ENCODE measurements at places on chromosomes 12 and 14.

GRCh38 chr12:69348162-69348938, at the start of gene LYZ:
Gene LYZ (plus strand): TSS chr12:69348381. CDS start chr12:69348409, 28 bp downstream.
- DNase-seq: no peak

DNA sequence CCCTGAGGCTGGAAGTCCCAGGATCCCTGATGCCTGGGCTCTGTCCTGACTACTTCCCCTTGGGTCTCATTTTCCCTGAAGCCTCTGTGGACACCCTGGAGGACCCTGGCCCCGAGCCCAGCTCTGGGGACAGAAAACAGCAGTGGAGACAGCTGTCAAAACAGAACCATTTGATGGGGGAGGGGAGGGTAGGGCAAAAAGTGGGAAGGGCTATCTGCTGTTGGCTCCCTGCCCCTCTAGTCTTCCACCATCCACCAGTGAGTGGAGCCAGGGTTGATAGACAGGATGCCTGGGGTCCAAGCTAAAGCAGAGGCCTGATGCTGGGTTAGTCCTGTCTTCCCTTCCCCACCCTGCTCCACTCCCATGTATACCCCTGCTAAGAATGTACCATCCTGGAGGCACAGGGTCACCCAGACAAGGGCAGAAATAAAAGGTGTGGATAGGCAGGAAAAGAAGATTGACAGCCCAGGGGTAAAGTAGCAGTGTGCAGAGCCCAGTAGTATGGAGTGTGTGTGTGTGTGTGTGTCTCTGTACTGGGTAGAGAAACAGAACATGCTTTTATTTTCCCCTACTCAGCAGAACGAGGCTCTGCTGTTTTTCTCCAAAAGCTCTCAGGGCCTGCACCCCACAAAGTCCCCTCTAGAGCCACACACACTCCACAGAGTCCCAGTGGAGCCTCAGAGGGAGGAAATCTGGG, 9.8 kb downstream of the ZNF385A start:
- DNase-seq: no peak

DNA sequence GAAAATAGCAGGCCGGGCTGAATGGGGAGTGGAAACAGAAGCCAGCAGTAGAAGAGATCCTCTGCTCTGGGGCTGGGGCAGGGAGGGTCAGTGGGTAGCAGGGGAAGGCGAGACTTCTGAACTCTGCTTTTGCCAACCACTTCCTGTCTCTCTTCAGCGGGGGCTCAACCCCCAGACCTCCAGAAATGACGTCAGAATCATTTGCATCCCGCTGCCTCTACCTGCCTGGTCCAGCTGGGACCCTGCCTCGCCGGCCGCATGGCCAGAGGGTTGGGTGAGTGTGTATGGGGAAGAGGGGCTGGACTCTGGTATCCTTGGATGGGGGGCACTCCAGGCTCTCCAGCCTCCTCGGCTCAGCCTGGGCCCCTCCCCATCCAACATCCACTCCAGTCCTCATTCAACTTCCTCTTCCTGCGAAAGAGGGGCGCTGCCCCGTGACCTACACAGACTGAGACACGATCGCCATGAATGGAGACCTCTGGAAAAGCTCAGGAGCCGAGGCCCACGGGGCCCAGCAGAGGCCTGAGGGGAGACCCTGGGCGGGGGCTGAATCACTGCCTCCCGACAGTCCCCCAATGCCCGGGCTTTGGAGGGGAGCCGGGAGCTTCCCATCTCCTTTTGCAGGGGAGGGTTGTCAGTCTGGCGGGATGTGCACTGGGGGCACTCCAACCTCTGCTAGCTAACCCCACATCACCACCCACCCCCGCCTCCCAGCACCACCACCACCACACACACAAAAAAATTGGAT, 458 bp upstream of the HOXC4 start:
- DNase-seq: no peak

DNA sequence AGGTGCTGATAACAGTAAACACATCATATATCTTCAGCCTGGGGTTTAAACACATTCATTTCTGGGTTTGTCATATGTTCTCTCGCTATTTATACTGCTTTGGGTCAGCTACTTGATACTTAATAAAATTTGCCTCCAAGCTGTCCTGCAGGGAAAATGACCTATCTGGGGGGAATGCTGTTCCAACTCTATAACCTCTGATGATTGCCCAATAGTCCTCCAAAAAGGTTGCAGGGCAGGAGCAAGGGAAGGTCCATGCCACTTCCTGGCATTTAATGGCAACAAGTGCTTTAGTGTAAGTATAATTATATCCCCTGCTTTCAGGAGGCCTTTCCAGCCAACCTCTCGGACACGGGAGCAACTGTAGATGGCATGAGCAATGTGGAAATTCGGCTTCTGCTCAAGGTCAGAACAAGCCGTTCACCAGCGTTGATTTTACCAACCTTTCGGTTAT, 198.0 kb upstream of the EEA1 start:
- peak; percentile 85 for DNase-seq

- no peak for DNase-seq
Observed at GRCh38 chr12:109951751-109952150, 44.4 kb downstream of the GIT2 start.

Measured in ascending aorta (tissue), 2 donors.